Stimulated activated CD4-positive, alpha-beta T cell treated with anti-CD3 and anti-CD28 coated beads, Interleukin-2, amount 100 ng/mL, for 4 hours (primary cell): ENCODE measurements at places on chromosomes 3 and 15.

DNA sequence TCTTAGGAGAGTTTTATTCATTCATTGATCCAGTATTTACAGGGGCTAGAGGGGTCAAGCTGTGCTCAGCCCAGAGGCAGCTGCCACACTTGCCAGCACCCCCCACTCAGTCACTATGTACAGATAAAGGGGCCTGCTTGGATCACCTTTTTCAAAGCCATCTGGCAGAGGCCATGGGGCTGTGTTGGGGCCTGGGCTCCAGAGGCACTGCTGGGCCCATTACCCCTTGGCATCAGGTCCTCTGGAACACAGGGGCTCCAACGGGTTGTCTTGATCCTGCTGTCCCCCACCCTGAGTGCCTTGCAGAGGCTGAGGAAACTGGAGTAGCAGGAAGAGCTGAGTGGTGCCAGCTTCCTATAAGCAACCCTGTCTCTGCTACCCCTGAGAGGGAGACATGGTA is 43.9 kb downstream of the SEMA3G start:
- no peak for DNase-seq

GRCh38 chr15:43105077-43105736 is 631 bp downstream of the UBR1 start:
- no peak for DNase-seq

- no peak for DNase-seq
Observed at GRCh38 chr3:102092617-102093466, 243.5 kb downstream of the NFKBIZ start.

DNA sequence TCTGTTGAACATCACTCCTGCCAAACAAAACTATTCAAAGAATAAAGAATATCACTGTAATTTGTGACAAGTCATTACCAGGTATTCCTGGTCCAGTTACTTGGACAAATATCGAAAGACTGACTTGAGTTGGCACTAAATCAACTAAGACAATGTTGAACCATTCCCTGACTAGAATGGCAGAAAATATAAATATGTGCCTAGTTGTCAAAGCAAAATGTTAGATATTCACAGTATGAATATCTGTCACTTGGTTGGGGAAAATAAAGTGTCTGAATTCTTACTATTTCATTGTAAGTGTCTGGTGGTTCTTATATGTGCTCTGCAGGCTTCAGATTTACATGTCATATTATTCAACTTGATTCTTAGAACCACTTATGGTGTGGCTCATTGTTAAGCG is 470.2 kb downstream of the NAALADL2 start:
- DNase-seq, result no peak

GRCh38 chr3:13015286-13016082 is 57.7 kb downstream of the IQSEC1 start:
- DNase-seq, result peak; percentile 22

DNA sequence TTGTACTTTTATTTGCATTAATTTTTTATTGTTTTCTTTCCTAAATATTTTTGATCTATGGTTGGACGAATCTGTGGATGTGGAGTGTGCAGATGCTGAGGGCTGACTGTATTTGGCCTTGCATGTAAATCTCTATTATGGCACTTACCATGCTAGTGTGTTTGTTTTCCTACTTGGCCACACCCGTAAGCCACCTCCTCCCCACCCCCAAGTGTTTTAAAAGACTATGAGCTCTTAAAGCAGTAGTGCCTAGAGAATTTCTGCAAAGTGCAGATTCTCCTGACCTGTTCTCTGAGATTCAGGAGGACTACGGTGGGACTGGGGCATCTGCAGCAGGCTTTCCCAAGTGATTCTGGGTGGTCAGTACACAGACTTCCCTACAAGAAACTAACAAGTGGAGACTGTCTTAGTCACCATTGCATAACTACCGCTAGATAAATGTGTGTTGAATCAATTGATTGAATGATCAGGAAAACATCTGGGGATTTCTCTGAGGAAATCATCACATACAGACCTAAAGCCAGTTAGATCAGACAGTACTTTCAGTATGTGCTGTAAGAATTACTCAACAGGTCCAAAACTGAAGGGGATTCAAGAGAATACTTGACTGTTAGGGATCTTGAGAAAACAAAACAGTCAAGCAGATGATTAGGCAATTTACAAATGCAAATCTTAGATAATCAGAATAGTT is 6.2 kb upstream of the TIPARP start:
- DNase-seq, result no peak

- no peak for DNase-seq
Observed at GRCh38 chr3:49024449-49024848, 2.5 kb downstream of the NDUFAF3 start.

GRCh38 chr3:15812183-15812582 is 14.4 kb upstream of the ANKRD28 start:
- DNase-seq, result no peak

DNA sequence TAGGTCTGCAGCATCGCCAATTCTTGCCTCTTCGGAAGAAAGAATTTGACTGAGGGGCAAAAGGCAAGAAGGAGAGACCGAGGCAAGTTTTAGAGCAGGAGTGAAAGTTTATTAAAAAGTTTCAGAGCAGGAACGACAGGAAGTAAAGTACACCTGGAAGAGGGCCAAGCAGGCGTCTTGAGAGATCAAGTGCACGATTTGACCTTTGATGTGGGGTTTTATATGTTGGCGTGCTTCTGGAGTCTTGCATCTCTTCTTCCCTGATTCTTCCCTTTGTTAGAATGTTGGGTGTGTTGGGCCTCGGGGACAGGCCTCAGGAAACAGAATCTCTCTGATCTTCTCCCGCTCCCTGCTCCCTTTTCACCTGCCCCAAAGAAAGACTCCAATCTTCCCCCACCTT is 40.6 kb upstream of the FLNB start:
- DNase-seq, result no peak

- no peak for DNase-seq
Observed at GRCh38 chr3:129449279-129450115, 9.5 kb downstream of the IFT122 start.

GRCh38 chr15:93987068-93987467 is 244.3 kb upstream of the MCTP2 start:
- no peak for DNase-seq

- no peak for DNase-seq
Observed at GRCh38 chr3:30273304-30274072, 332.9 kb upstream of the TGFBR2 start.

DNA sequence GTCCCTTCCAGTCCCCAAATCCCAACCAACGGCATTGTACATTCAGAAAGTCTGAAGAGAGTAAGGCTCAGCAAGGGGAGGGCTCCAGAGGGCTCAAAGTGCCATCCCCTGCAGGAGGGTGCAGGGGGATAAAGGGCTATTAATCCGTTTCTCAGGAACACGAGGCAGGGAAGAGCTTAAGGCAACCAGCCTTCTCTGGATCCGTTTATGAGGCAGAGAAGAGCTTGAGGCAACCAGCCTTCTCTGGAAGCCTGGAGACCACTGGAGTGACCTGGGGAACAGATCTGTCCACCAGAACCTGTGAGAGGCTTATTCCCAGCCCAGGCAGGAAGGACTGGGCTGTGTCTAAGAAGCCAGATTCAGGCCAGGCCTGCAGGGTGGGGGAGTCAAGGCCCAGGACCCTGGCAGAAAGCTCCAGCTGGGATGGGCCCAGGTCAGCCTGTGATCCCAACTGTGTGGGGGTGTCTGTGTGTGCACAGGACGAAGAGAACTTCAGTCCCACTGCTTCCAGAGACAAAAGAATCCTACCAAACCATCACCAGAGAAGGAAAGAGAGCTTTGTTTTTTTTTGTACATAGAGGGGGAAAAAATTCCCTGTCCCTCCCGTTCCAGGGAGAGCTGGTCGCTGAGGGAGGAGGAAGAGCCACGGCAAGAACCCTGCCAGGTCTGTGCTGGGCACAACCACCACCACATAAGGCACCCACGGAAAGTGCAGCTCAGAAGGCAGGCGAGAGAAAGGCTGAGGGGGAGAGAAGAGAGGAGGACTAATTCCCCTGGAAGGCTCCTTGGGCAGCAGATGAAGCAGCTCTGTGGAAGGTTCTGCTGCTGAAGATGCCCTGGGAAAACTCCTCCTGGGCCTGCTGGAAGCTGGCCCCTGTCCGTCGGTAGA is 1.6 kb upstream of the ULK3 start:
- no peak for DNase-seq

GRCh38 chr3:89586256-89586655 is 478.8 kb downstream of the EPHA3 start:
- no peak for DNase-seq

DNA sequence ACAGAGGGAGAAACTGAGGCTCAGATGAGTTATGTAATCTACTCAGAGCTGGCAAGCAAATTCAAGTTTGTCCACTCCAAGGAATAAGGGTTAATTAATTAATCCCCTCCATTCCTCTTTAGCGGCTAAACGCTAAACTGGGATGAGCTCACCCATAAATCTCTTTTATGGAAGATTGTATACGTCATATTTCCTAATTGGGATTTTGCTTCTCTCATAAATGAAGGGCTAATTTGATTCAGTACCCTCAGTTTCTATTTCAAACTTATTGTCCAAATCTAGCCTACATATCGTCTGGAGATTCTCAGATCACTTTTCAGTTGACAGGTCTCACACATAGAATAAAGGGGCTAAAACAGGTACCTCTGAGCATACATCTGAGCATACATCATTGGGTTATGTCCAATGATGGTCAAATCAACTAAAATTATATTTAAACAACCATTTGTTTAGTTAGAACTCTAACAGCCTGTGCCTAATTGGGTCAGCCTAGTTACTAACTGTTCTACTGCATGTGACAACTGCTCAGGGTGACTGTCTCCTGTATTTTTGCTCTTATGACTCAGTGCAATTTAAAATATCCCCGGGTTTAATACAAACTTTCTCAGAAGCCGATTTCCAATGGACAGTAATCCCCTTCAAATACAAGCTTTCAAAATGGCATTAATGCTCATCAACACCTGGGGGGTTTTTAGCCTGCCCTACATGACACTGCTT is 57.6 kb upstream of the PLXND1 start:
- no peak for DNase-seq

DNA sequence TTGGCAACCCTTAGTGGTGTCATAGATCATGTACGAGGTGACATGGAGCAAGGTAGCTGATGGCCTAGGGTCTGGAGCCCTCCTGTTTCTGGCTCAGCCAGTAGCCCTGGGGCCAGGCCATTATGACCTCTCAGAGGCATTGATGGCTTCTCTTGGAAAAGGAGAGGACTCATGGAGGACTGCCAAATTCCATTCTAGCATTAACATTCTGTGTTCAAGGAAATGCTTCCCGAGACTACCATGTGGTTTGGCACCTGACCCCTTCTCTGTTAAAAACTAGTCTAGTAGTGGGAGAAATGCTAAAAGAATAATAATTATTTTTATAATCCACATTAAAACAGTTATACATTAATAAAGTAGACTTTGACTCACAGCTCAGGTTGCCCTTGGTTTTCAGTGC is 40.2 kb upstream of the ADAMTSL3 start:
- no peak for DNase-seq

- DNase-seq, result no peak
Observed at GRCh38 chr3:126999383-126999782, 16.5 kb downstream of the PLXNA1 start.

- no peak for DNase-seq
Observed at GRCh38 chr3:134374105-134374790, at the start of gene AMOTL2. Gene AMOTL2, minus strand, starts transcription at chr3:134374447. Its CDS starts 3,014 bp downstream, at chr3:134371433.

- no peak for DNase-seq
Observed at GRCh38 chr3:11601446-11602238, 42.1 kb downstream of the VGLL4 start.

DNA sequence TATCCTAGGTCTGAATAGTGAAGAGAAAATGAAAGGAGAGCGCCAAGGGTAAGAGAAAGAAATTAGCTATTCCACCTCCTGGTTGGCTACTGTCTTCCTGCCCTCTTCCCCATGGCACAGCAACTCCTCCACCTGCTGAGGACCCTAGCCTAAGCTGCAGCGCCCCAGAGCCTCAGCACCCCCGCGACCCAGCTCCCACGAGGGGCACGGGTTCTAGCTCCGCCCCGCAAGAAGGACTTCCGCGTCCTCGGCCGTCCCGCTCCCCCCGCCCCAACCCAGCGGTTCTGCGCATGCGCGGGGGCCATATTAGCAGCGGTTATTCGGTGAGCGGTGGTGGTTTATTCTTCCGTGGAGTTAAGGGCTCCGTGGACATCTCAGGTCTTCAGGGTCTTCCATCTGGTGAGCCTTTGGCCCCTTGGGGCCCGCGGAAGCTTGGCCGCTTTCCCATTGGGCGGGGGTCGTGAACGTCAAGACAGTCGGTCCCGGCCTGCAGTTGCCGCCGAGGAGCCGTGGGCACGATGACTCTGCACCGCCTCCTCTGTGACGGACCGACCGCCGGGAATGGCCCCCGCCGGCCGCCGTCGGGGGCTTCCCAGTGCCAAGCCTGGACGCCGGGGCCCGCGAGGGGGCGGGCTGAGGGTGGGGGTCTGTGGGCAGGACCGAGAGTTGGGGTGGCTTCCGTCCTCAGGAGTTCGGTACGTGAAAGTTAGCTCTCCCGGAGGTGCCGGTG is at the start of gene PSMA4:
PSMA4 (plus strand) TSS at position 304 of the 730 bp plus-strand sequence. CDS start 1,484 bp downstream, outside the sequence.
- peak; percentile 94 for DNase-seq

DNA sequence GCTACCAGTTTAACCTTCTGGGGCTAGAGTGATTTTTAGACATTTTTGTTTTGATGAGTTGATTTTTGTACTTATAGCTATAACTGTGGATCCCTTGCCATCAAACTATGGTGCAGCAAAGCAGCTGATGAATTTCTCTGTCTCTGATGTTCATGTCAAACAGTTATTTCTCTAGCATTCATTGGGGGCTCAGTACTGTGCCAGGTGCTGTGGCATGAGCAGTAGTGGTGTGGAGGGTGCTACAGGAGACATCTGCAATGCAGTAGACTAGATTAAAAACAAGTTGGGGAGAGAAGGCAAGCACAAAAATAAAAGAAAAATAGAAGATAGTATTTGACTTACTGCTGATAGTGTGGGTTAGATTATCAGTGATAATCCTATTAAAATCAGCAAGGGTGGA is 95.3 kb downstream of the AKAP13 start:
- no peak for DNase-seq

- no peak for DNase-seq
Observed at GRCh38 chr3:13234666-13235065, 161.4 kb upstream of the IQSEC1 start.

DNA sequence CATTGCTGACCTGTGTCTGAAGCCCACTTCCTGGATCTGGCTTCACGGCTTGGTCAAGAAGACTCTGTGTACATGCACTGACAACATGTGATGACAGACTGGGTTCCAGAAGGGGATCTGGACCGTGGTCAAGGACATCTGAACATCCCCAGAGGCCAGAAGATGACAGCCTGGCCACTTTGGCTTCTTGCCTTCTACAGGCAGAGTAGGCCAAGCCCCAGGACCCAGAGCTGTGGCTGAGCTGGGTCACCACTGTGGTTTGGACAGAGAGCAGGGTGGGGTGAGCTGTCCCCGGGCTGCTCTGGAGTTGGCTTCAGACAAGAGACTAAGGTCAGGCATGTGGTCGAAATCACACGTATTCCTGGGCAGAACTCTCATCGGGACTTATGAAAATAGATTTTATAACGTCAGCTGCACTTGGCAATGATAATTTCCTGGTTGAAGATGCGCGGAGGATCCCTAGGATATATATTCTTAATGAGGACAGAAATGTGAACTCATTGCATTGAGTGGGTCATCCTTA is 114.1 kb upstream of the FRMD4B start:
- DNase-seq, result no peak

GRCh38 chr15:31200735-31201151 is 99.2 kb upstream of the TRPM1 start:
- DNase-seq, result peak; percentile 61
